ENCODE measurements at places on chromosomes 3 and 15. TPM values are rescaled to one million over a fixed set of nuclear protein-coding genes. Genes with fewer than 3 reads are reported as not detected.

DNA sequence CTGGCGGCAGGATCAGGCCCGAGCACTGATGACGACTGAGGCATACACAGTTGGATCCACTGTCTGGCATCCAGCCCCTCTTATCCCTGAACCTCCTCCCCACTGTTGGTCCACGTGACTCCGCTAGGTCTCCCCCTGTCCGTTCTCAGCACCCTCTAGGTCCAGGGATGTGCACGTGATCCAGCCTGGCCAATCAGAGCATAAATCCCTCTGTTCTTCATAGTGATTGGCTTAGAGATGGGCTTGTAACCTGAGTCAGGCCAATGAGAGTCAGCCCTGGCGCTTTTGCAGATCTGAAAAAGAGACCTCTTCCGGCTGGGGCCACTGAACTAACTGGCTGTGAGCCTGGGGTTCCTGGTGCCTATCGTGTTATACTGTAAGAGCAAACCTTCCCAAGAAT, 20.5 kb upstream of the IQSEC1 start:
- DNase-seq = no peak

DNA sequence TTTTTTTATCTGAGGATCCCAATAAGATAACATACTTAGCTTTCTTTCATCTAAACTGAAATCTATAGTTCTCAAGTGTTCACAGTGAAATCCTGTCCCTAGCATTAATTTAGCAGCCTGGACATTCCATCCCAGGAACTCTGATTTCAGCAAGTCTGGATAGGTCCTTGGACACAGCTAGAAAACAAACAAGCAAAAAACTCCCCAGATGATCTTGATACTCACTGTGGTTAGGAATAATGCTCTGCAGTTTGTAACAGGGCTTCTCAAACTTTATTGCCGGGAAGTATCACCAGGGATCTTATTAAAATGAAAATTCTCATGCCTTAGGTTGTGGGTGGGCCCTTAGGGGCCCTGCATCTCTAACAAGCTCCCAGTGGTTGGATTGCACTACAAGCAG, 24.3 kb downstream of the THBS1 start:
- DNase-seq = no peak

- no peak for DNase-seq
Measured at GRCh38 chr15:66715181-66715624, 13.2 kb downstream of the SMAD6 start.

GRCh38 chr15:76837474-76837873, 67.7 kb downstream of the SCAPER start:
- no peak for DNase-seq

- no peak for DNase-seq
Measured at GRCh38 chr3:98513091-98513511, 9.6 kb downstream of the CLDND1 start.

- DNase-seq = no peak
Measured at GRCh38 chr3:13574798-13575451, 26.0 kb downstream of the FBLN2 start.

DNA sequence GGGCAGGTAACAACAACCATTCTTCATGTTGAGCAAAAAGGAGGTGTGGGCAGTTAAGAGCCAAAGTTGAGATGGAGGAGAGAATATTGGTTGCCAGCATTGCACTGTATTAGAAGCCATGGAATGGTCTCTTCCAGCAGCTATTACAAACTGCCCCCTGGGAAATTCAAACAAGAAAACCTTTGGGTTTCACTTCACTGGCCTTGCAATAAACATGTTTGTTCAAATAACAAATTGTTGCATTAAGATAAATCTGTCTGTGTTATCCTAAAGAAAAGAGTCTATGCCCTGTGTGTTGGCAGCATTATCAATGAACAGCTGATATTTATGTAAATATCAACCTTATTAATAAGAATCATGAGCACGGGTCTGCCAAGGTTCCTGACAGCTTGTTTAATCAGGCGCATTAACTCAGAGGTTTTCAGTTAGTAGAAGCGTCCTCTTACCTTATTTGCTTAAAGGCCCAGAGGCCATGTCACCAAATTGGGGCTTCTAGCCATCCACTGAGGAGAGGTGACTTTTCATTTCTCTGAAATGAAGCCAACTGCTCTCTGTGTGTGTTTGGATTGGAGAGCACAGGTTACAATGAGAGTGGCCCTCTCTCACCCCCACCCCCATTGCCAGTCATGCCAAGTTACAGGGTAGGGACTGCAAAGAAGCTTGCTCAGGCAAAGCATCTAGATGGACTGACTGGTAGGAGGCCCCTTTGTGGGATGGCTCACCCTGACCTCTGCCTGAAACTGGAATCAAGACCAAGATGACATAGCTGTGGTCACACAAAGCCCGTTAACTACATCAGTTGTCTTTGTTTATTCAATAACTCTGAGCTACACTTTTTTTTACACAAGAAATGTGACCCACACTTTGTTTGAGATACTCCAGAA, 10.5 kb downstream of the FILIP1L start:
- DNase-seq = no peak

DNA sequence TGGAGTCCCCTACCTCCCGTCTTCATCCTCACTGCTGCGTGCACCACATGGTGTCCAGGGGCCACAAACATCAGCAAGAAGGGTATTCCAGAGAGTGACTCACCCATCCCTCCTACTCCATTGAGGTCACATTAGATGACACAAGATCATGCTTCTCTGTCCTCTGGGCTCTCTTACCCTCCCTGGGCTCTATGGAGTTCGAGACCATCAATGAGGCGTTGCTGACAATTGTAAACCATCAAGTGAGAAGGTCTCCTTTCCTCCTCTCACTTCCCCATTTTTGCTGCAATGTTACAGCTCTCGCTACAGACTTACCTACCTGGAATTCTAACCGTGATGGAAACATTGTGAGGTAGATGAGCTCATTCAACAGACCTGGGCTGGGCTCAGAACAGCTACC, 51.7 kb downstream of the HMCES start:
- no peak for DNase-seq

- DNase-seq = peak; percentile 77
Measured at GRCh38 chr3:194985031-194985578, 285.9 kb downstream of the XXYLT1 start.

GRCh38 chr3:126811530-126811929, 107.5 kb downstream of the CHCHD6 start:
- no peak for DNase-seq

- DNase-seq = peak; percentile 26
Measured at GRCh38 chr3:16252243-16252978, 12.3 kb downstream of the DPH3 start.

DNA sequence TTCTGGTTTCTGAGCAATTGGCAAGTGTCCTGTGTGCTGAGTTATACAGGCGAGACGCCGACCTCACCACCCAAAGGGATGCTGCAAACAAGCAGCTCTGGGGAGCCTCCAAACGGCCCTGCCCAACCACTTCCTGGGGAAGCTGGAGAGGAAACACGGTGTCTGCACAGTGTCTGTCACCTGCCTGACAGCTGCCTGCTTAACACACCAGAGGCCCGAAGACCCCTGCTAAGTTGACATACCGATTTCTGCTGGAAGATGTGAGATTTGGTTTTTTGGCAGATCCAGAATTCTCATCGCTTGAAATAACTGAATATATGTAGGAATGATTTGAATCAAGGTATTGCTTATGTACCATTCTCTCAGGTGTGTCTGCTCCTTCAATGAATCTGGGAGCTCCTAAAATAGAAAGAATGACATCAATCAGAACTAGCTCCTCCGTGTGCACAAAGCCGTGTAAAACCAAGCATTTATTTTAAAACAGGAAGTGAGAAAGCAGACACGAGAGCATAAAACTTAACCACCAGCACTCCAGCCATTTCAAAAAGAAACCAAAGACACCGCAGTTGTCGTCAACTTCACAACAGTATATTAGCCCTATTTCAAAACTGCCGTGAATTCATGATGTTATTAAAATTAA, 27.2 kb downstream of the LRRC2 start:
- DNase-seq = peak; percentile 61

GRCh38 chr15:99706557-99707303, 26.5 kb downstream of the LYSMD4 start:
- DNase-seq = no peak

DNA sequence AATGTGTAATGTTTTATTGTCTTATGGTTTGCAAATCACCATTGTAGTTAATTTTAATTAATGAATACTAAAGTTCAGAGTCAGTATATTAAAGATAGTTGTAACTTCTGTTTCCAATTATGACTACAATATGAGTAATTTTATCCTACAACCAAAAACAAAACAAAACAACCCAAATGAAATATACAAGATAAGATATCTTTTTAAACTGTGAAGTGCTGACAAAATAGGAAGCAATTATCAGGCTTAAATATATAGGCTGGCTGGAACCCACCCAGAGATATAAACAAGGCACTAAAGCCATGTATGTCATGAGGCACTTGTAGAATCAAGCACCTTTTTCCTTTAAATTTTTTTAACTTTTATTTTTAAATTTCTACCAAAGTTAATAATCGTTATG, 108.6 kb upstream of the LRRFIP2 start:
- DNase-seq = no peak

DNA sequence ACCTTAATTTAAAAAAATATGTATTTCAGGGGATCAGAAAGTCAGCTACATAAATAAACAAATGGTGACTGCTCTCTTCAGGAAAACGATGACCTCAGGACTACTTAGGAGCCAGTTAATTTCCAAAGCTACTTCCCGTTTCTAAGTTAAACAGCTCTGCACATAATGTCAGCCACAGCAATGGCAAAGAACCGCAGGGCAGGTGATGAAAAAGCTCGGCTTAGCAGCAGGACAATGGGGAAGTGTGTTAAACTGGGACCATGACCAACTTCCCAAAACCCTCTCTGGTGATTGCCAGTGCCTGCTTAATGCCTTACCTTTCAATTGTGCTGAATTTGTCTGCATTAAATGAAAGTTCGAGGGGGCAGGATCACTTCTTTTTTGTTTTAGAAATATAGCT, 258.9 kb downstream of the FHIT start:
- DNase-seq = no peak

DNA sequence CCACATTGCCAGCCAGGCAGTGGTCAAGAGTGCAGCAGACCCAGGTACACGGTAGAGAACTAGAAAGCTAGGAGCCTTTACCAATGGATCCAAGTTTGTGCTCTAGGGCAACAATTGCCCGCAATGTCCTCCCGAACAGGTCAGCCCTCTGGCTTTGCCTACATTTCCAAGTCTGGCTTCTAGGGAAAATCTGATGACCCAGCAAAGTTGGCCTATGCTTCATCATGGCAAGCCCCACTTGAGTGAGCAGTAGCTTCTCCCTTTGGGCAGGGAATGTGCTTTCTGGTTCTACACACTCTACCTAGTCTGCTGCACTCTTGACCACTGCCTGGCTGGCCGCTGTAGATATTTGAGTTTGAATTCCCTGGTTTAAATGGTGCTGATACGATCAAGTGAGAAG, 361.6 kb upstream of the NR2F2 start:
- no peak for DNase-seq

- DNase-seq = no peak
Measured at GRCh38 chr15:58274885-58275284, 136.7 kb downstream of the AQP9 start.

- DNase-seq = peak; percentile 60
Measured at GRCh38 chr15:68816795-68817303, 3.8 kb downstream of the ANP32A start.

Gene RGMA
- 4.2 TPM for total RNA-seq

Gene ZMYND10
- total RNA-seq = 0.37 TPM

Gene SEMA3G
- 2.4 TPM for total RNA-seq

Gene ACAN
- total RNA-seq = 0.17 TPM

Gene GOLGA6A
- total RNA-seq = not detected

Gene BBX
- 21.5 TPM for total RNA-seq

Gene PAK6
- total RNA-seq = 10.4 TPM

Gene SCN5A
- 0.45 TPM for total RNA-seq

Gene CA12
- 290 TPM for total RNA-seq

Gene ACTR8
- 31.4 TPM for total RNA-seq

Gene ANKRD34C
- not detected for total RNA-seq

Gene KIF23
- total RNA-seq = 38.3 TPM

Gene TRIM42
- not detected for total RNA-seq

Gene AZI2
- total RNA-seq = 31.9 TPM
